ENCODE measurements at places on chromosomes 6 and 20. TPM values are rescaled to one million over a fixed set of nuclear protein-coding genes. Genes with fewer than 3 reads are reported as not detected.

CAGE1 gene
- total RNA-seq: not detected

PCMTD2 gene
- 27.0 TPM for total RNA-seq

DNA sequence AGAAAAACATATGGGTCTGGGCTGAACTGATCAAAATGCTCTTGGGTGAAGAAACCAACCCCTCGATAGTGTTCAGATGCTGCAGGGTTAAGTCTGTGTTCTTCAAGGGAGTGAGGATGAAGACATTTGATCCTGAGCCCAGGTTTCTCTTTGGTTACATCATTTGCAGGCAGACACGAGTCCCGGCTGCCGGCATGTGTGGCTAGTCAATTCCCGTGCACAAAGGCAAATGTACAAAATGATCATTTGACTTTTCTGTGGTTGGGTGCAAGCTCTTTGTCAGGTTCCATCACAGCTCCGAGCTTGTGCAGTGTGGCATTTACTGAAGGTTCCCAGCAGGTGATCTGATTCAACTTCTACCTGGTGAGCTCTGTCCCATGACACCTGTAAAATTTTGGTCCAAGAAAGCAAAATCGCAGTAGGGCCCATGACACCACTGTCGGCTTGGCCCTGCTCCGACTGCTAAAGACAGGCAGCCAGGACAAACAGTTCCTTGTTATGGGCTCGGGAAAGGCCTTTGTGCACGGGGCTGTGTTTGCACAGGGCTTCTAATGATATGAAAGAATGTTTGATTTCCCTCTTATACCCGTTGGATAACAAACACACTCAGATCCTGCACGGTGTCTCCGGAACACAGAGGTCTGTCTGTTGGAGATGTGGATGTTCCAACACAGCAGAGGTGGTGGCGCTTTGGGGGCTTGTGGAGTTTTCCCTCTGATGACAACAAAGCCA is 46.9 kb downstream of the GJA10 start:
- DNase-seq: no peak

DNA sequence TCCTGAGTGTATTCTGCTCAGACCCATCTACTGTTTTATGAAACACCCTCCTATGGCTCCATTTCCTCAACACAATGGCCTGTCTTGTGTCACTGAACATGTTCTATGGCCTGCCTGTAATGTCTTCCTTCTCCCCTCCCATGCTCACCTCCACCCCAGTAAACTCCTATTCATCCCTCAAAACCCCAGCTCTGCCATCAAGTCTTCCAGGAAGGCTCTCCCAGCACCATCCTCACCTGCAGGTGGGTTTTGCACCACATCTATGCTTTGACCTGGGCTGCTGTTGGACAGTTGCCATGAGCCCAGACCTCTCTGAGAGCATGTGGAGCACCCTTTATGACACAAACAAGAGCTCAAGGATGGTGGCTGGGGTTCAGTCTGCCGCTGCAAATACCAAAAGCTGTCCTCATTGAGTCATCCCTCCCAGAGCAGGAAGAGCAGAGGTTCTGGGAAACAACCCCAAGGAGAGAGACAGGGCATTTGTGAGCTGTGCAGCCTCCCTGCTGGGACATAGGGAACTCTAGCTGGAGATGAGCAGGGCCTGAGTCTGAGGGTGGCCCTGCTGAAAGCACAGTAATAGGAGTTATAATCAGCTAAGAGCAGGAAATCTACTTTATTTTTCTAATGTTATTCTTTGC is 93.8 kb upstream of the CD93 start:
- peak; percentile 68 for DNase-seq

DNA sequence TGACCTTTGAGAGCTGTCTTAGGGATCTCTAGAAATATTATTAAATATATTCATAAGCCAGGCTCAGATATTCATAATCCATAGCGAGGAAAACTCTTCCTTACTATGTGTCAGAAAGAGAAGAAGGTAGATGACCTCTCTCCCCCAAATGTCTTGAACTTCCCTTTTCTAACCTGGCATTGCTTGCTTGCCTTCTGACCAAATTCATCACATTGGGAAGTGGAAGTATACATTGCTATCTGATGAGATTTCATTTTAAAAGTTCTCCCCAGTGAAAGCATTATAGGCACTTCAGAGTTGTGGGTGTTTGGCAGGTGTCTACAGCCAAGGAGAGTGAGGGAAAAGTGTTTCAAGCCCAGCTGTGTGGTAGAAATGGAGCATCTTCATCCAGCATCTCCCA is 197.3 kb downstream of the ZFAND3 start:
- no peak for DNase-seq

- DNase-seq: no peak
Measured at GRCh38 chr6:25417046-25417605, 138.0 kb downstream of the CARMIL1 start.

- DNase-seq: no peak
Measured at GRCh38 chr6:146292506-146292905, 251.1 kb upstream of the RAB32 start.

DNA sequence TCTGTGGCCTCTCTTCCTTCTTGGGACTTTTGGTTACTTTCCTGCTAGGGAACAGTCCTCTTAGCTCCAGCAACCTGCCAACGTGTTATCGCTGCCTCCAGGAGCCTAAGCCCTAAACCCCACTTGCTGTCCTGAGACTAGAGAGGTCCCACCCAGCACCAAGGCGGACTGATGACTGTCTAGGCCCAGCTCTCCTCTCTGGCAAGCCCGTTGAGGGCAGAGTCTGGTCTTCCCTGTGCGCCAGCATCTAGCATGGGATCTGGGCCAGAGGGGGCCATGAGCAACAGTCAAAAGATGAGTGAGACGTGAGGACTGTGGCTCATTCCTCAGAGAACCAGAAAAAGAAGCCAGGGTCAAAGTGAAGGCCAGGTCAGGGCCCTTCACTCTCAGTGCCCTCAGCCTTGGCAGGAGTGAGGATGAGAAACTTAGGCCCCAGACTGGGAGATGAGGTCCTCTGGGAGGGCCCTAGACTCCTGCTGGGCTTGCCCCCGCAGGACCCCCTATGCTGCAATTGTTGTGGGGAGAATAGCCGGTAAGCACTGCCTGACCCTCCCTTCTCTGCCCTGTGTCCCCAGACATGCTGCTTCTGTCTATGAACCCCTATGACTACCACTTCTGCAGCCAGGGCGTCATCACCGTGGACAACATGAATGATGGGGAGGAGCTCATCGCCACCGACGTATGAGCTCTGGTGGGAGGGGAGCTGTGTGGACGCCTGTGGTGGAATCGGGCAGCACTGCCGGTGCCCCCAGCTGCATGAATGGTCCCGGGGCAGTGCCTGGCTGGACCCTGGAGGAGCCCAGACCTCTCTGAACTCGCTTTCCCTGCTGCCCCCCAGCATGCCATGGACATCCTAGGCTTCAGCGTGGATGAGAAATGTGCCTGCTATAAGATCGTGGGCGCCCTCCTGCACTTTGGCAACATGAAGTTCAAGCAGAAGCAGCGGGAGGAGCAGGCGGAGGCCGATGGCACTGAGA is 30.9 kb downstream of the MYH7B start:
- DNase-seq: no peak

All from posterior vena cava (tissue), 2 donors.